Osteocyte (in vitro differentiated cells): ENCODE measurements at places on chromosomes 7 and 10.

DNA sequence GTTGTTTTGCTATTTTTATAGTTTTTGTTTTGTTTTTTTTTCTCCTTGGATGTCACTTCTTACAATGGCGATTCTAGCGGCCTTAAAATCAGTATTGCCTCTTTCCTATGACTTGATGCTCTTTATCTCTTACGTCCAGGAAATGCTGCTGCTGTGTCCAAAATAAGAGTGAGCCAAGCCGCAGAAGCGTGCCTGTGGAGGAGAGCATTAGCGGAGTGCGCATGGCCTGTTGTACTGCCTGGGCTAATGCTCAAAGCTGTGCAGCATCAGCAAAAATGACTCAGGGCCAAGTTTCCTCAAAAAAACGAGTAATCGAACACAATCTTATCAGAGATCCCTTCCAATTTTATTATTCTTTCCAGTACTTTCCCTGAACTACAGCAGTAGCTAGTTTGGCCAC, 18.5 kb upstream of the GAD2 start:
- DNase-seq = no peak

DNA sequence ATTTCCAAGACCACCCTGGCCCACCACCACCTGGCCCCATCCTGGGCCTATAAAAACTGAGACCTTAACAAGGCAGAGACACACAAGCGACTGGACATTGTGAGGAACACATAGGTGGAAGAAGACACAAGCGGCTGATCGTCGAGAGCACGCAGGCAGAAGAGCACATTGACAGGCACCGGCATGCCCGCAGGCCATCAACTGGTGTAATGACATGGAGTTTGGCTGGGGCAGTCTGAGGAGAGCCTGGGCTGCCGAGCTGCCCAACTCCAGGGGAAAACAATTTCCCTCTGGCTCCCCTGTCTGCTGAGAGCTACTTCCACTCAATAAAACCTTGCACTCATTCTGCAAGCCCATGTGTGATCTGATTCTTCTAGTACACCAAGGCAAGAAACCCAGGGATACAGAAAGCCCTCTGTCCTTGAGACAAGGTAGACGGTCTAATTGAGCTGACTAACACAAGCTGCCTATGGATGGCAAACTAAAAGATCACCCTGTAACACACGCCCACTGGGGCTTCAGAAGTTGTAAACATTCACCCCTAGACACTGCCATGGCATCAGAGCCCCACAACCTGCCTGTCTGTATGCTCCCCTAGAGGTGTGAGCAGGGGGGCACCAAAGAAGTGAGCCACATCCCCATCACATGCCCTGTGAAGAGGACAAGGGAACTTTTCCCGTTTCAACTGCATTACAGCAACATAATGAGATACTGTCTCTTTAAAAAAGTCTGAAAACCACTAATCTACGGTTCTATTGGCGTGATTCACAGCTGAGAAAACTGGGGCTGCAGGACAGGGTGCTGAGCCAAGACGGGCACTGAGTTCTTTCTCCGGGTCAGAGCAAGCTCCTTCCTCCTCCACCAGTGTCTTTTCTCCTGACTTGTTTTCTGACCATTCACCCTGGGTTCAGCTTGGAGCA, 18.5 kb upstream of the TNS3 start:
- no peak for DNase-seq

DNA sequence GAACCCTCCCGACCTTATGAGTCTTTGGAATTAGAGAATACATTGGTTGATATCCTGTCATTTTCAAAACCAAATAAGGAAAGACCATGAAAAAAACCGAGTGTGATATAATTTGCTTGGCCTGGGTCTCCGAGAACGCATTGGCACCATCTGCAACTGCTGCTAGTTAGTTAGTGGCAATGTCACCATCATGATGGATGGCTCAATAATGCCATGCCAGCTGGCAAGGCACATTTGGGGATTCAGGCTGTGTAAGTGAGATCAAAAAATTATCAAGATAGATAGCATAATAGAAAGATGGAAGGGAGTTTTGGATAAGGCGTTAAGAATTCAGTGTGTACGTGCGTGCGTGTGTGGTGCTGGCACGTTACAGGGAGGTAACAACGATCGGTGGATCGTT, 134.7 kb upstream of the TCERG1L start:
- no peak for DNase-seq

DNA sequence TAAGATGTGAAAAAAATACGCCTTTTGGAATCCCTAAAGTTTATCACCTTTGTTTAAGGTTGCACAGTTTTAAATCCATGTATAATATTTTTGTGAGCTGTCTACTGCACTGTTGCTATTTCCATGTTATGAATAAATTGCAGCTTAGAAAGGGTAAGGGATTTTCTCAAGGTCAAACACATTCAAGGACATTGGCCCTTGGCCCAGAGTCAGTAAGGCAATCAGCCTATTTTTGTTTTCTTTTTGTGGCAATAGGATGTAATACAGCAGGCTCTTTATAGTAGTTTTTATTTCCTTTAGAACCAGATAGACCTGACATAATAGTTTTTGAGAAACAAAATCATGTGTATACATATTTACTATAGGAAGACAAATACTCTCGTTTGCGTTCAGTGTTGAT, 219.8 kb downstream of the ACTR3B start:
- DNase-seq = no peak

DNA sequence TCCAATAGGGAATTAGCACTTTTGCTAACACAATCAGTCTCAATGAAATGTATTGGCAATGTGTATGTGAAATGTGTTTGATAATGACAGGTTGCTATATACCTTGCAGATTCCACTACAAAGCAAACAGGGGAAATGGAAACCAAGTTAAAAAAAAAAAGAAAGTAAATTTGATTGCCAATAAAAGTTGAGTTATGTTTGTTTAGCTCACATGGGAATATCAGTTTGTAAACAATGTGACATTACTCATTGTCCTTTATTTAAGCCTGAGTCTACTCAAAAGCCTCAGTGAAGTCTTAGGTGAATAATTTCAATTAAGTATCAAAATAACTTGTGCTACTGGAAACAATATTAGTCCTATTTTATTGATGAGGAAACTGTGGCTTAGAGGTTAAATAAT, 285.2 kb downstream of the CACNA2D1 start:
- no peak for DNase-seq

DNA sequence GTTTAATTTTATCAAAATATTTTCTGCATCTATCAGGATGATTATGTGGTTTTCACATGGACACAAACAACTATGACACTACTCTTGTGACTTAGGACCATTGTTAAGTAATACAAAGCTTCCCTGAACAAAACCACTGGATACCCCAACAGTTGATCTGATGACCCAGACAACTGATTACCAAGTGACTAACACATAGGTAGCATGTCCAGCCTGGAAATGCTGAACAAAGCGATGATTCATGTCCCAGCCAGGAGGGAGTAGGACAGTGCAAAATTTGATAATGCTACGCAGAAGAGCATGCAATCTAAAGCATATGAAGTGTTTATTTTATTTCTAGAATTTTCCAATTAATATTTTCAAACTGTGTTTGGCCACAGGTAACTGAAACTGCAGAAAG, 8.9 kb upstream of the PNLIP start:
- no peak for DNase-seq

GRCh38 chr10:116892907-116893685, 43.8 kb downstream of the ENO4 start:
- no peak for DNase-seq

DNA sequence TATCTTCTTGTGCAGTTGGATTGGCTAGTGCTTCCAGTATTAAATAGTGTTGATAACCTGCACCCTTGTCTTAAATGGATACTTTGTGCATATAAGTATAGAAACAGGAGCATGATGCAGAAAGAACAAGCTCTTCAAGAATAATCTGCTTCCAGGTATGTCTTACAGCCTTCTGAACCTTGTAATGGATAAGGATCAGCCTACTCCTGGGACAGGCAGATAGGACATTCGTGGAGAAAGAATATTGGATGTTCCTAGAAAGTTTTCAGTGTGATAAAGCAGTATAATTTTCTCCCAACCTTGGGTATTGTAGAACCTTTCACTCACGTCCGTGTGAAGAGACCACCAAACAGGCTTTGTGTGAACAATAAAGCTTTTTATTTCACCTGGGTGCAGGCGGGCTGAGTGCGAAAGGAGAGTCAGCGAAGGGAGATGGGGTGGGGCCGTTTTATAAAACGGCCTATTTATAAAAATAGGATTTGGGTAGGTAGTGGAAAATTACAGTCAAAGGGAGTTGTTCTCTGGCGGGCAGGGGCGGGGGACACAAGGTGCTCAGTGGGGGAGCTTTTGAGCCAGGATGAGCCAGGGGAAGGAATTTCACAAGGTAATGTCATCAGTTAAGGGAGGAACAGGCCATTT, 27.2 kb downstream of the C1GALT1 start:
- no peak for DNase-seq

GRCh38 chr7:45717537-45718235, 143.5 kb downstream of the ADCY1 start:
- no peak for DNase-seq

GRCh38 chr10:11713186-11713743, 28.9 kb upstream of the ECHDC3 start:
- no peak for DNase-seq

GRCh38 chr7:109751241-109751640, 1181.6 kb downstream of the DNAJB9 start:
- no peak for DNase-seq

- no peak for DNase-seq
Measured at GRCh38 chr10:29389493-29389892, 100.6 kb downstream of the LYZL1 start.

- no peak for DNase-seq
Measured at GRCh38 chr10:69375307-69376151, 41.2 kb downstream of the TACR2 start.

DNA sequence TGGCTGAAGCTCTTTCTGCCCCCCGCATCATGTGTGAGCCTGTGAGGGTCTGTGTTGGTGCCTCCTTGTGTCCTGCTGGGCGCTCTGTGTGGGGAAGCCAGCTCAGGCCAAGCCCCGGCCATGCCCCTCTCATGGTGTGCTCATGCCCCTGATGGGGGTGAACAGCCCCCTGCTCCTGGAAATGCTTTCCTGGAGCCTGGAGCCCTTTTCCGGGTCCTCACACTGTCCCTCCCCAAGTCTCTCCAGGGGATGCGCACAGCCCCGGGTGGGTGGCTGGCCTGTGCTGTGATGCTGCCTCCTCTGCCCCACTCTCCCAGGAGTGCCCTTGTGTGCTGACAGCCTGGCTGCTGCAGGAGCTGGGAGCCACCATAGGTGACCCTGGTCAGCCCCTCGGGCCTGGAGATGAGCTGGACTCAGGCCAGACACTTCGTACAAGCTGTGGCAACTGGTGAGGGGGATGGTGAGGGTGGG, 20.8 kb upstream of the ZNF862 start:
- no peak for DNase-seq

GRCh38 chr10:48316236-48316635, 9.8 kb downstream of the MAPK8 start:
- DNase-seq = no peak

DNA sequence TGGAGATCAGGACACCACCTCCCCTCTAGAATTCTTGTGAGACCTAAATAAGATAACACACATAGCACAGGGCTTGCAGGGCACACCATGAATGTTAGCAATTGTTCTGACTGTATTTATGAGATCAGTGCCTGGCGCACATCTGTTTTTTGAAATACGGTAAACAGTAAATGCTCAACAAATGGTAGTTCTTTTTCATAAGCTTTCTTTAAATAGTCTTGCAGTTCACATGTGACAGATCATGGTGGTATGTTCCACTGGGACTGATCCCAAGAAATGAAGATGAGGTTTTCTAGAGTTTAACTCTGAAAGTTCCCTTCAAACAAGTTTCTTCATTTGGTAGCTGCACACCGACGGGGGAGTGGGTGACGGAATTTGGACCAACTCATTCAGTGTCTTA, 34.8 kb downstream of the CREB5 start:
- no peak for DNase-seq

DNA sequence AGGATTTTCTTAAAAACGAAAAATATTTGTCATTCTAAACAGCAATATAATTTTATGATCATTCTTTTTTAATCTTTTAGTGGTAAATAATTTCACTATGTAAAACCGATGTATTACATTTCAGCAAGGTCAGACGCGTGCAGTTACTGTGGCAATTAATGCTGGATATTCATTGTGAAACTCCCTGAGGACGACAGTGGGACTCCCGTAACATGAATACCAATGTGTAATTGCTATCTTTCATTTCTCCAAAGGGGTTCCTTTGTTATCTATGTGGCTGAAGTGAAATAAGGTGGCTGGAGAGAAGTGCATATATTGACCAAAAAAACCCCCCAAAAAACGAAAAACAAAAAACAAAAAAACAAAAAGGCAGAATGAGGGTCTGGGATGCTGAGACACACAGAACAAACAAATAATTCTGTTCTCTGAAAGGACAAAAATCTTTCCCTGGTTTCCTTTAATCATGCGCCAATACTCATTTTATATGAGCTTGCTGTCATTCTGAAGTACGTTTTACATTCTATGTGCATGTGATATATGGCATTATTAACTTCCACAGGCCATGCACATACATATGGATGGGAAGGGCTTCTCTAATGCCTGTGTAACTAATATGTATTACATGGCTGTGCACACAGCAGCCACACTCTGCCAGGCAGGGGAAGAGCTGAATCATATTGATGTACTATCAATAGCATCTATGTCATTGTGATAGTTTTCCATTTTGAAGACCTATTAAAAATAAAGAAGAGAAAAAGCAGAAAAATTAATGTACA, 161.4 kb downstream of the RAPGEF5 start:
- no peak for DNase-seq

DNA sequence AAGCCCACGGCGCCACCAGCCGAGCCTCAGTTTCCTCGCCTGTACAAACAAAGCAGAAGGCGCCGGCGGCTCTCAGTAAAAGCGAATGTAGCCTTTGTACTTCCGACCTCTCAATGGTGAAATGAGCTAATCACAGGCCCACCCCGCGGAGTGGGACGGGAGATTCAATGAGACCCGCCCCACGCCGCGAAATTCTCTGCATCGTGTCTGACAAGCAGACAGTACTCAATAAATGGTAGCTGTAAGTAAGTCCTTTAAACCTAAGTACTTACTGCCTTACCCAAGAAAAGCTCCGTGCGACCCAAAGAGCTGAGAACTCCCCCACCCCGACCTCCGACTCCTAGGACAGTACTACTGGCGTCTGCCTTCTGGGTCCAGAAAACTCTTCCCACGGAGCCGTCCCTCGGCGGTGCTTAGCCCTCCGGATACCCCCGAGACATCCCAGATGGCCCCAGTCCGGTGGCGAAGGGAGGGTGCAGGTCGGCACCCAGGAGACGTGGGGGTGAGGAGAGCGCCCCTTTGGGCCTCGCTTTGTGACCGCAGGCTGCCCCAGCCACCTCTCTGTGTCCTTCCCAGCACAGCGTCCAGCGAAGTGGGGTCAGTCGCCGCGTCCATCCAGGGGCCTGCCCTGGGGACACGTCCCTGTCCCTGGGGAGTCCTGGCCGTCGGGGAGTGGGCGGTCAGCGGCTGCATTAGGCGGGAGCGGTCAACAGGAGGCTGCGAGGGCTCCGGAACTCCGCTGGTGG, 972 bp upstream of the CXCL12 start:
- peak; percentile 82 for DNase-seq

GRCh38 chr7:17406738-17407137, 108.3 kb downstream of the AHR start:
- DNase-seq = no peak

GRCh38 chr10:24519950-24520349, 203.7 kb downstream of the ARHGAP21 start:
- no peak for DNase-seq
